ENCODE measurements at places on chromosomes 12 and 14.

- no peak for DNase-seq
Observed at GRCh38 chr12:79659961-79660431, 30.8 kb downstream of the PAWR start.

DNA sequence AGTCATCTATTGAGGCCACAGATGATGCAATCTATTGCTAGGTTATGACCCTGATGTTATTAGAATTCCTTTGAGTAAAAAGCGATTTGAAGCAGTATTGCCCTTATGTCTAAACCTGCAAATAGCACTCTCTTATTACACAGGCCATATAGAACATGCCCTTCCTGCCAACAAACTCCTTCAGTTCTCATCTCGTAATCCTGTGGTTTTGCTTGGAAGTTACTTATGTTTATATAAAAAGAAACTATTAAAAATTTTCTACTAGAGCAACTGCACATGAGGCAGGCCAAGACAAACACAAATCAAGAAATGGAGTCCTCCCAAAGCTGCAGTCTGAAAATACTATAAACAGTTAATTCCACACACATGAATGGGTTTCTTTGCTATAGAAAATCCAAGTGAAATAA is 1200.2 kb downstream of the LRFN5 start:
- no peak for DNase-seq

GRCh38 chr12:3821441-3821840 is 51.8 kb downstream of the PARP11 start:
- no peak for DNase-seq

DNA sequence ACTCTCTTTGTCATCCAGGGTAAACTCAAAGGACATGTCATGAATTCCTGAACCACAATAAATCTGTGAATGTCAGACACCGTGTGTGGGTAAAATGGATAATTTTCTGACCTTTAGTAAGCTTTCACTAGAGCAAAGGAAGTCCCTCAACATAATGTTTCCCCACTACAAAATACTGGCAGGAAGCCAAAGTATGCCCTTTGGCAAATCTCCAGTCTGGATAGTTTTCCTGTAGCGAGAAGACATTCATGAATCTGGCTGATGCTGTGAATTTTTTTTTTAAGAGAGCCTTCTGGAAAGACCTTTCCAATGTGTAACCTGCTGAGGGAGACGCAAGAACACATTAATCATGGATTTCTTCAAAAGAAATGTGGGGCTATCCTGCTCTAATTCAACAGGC is 389.6 kb upstream of the DDHD1 start:
- DNase-seq = no peak

GRCh38 chr14:22188318-22188717 is 400.7 kb downstream of the DAD1 start:
- no peak for DNase-seq

DNA sequence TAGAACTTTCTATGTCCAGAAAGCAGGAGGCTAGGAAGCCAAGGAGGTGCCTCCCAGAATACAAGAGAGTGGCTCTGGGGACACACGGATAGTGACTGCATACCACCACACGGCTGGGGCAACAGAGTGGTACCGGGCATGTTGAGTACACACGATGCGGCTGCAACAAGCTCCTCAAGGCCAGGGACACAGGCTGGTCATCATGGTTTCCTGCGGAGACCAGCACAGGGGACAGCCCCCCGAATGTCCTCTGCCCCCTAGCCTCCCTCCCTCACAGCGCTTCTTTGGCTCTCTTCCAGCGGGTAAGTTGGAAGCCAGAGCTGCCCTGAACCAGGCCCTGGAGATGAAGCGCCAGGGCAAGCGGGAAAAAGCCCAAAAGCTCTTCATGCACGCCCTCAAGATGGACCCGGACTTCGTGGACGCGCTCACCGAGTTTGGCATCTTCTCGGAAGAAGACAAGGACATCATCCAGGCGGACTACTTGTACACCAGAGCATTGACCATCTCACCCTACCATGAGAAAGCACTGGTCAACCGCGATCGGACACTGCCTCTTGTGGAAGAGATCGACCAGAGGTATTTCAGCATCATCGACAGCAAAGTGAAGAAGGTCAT is 3.1 kb downstream of the FICD start:
- DNase-seq = no peak

DNA sequence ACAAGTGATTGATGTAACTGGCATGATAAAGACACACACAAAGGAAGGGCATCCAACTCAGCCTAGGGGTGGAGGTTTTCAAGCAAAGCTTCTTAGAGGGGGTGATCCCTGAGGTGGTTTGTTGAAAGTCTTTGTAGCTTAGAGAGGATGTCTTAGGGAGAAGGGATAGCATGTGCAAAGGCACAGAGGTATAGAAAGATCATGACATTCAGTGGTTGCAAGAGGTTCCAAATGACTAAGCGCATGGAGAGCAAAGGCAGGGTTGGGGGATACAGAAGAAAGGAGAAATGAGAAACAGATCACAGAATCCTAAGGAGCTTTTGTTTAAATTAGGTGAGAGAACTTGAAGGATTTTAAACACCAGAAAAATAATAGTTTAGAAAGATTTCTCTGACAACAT is 5.2 kb upstream of the CCT2 start:
- no peak for DNase-seq

DNA sequence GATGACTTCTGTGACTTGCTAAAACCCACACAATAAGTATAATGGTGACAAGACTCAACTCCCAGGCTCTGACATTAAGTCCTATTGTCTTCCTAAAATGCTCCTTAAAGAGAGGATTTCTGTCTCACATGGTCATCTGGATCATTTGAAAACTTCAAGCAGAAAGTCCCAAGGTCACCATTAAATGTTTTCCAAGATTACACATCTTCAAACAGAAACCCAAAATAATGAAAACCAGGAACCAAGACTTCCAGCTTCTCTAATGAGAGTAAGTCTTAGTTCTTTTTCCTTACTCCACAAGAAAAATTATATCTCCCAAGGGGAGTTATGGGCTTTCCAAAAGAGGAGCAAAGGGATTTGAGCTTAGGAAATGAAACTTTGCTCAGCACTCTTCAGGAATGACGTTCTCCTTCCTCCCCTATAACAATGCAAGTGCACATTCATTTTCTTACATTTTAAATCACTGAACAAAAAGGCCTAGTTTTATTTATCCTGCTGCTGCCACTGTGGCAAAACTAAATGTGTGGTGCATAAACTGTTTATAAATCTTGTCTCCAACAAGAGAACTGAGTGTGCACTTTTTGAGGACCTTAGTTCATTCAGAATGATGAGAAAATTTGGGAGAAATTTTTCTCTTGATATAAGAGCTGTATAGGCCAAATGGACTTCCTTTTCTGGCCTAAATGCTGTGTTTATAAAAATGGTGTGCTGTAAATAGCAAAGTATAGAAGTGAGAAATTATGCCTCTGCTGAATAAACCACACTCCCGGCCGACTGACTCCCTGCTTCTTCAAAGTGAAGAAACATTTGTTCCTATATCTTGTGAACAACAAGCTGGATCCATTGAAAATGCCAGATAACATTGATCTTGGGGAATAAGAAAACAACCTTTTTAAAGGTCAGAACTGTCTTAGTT is 148.4 kb upstream of the PLEKHG7 start:
- DNase-seq = no peak

DNA sequence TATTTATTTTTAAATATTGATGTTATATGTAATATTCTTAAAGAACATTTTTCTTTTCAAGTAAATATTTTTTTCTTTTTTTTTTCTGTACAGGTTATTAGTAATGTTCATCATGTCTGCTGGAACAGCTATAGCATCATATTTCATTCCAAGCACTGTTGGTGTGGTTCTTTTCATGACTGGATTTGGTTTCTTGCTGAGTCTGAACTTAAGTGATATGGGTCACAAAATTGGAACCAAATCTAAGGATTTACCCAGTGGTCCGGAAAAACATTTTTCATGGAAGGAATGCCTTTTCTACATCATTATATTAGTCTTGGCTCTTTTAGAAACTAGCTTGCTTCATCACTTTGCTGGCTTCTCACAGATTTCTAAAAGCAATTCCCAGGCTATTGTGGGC is 23.2 kb downstream of the PCNX4 start:
- no peak for DNase-seq

- no peak for DNase-seq
Observed at GRCh38 chr14:103243764-103244737, 90.0 kb upstream of the EIF5 start.

GRCh38 chr14:90839024-90839888 is 23.0 kb upstream of the TTC7B start:
- DNase-seq = no peak

- DNase-seq = no peak
Observed at GRCh38 chr12:122029620-122030423, 8.1 kb downstream of the BCL7A start.

- no peak for DNase-seq
Observed at GRCh38 chr12:89247967-89248366, 104.3 kb downstream of the DUSP6 start.

- no peak for DNase-seq
Observed at GRCh38 chr12:94223842-94224241, 75.5 kb downstream of the PLXNC1 start.

DNA sequence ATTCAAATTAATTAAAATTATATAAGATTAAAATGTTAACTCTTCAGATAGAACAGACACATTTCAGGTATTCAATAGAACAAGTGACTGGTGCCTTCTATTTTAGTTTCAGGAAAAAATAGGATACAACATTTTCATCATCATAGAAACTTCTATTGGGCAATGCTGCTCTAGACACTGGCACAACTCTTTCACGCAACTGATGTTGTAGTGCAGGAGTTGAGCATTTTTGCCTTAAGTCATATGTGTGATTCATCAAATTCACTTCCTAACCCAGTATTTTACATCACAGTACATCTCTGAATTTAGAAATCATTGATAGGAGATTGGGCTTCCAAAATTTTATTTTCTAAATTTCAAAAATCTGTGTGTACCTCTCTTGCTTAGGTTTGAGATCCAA is 215.4 kb upstream of the DIO2 start:
- no peak for DNase-seq

DNA sequence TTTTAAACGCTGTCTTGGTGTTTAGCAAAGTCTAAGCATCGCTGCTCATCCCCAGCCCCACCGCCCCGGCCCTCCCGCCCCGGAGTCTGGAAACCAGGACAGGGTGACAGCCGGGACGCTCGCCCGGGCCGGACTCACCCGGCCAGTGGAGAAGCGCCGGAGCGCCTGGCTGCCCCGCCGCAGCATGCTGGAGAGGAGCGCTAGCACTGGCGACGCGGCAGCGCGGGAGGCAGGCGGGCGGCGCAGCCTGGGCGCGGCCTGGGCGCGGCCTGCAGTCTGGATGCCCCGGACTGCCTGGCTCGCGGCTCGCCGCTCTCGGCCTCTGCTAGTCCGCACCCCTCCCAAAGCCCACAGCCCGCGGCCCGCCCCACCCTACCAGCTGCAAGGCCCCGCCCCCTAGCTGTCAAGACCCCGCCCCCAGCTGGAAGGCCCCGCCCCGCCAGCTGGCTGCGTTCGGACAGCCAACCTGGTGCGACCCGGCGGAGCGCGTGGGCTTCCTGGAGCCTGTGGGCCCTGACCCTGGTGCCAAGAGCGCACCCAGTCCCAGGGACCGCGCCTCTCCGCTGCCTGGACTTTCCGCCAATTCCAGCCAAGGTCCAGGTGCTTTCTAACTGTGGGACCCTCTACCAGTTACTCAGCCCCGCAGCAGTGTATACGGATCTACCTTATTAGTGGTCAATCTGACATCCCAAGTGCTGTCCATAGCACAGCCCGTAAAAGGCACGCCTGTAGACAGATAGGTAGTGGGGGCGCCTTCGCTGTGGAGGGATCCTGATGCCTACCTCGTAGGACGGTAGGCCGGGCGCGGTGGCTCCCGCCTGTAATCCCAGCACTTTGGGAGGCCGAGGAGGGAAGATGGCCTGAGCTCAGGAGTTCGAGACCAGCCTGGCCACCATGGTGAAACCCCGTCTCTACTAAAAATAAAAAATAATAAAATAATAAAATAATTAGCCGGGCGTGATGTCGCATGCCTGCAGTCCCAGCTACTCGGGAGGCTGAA is at the start of gene ALDH1L2:
ALDH1L2 (minus strand) TSS at position 208 of the 1,000 bp plus-strand sequence; CDS start at position 186, 22 bp downstream.
- DNase-seq = peak; percentile 74

GRCh38 chr14:102055181-102055901 is 31.5 kb downstream of the HSP90AA1 start:
- DNase-seq = no peak

DNA sequence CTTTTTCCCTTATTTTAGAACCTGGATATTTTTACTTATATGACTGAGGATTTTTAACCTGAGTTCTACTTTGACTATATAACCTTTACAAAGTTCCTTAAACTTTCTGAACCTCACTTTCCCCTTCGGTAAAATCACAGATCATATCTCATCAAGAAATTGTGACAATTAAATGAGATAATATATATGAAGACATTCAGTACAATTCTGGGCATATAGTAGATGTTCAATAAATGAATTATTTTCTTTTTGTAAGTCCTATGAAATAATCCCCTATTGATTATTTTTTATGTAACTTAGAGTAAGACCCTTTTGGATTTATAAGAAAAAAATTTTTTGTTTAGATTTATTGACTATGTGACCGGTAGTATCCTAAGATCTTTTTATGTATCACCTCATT is 17.6 kb upstream of the FAM177A1 start:
- DNase-seq = no peak

GRCh38 chr12:20514598-20514997 is 146.3 kb downstream of the PDE3A start:
- DNase-seq = no peak

DNA sequence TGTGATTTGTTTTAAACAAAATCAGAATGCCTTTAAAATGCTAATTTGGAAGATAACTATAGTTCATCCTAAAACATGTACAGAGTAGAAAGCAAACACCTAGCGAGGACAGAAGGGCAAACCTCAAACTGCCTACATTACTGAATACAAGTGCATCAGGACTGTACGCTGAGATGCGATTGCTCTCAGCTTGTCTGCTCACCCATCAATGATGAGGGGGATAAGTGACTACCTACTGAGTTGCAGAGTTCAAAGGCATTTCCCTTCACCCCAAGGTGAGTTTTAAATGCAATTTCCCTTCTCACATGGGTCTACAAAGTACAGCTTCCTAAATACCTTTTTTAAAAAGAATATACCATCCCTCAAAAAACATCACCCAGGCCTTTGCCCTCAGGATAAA is 52.9 kb downstream of the PHLDA1 start:
- DNase-seq = no peak

GRCh38 chr14:100295376-100296105 is 10.7 kb downstream of the SLC25A29 start:
- no peak for DNase-seq

- DNase-seq = no peak
Observed at GRCh38 chr14:32012062-32012461, 65.0 kb upstream of the ARHGAP5 start.

DNA sequence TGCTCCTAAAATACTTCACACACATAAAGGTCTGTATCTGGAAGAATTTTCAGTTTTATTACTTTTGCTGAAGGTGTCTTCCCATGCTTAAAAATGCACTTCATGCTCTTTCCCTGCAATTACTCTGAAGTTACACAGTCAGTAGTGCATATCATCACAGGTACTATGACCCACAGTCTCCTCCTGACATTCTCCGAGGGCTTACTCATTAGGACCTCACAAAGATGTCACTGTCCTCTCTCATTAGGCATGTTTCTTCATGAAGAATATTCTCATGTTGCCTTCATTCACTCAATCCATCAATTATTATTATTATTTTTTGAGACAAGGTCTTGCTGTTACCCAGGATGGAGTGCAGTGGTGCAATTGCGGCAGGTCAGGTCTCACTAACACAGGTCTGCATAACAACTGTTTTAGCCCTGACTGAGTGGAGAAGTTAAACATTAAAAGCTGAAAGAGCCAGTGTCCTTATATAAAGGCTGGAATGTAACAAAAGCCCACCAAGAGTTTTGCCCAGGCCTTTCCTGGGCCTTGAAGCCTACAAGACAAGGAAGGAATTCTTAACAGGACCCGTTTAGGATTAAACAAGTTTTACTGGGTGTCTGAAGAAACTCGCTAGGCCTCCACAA is 119.5 kb upstream of the WSCD2 start:
- DNase-seq = no peak

GRCh38 chr12:116314477-116314876 is 37.0 kb upstream of the MED13L start:
- no peak for DNase-seq

Measured in nucleus accumbens (tissue), 56 donors.